ENCODE measurements at places on chromosomes 16 and 17.

DNA sequence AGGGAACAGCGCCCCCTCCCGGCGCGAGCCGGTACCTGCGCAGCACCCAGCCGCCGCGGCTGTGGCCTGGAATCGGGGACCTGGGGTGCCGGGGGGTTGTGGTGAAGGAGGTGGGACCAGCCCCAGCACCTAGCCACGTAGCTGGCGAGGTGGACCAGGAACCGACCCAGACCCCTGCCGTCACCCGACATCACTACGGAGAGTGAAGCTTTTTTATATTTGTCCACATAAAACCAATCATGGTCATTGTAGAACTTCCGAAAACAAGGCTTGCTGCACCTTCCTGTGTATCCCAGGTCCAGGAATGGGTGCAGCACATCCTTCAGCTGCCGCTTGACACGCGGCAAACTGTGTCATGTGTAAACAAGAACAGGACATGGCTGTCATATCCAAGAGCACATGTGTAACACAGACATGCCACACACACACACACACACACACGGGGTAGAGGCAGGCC is 1.3 kb downstream of the HBQ1 start:
- H3K36me3 ChIP-seq: no peaks in the 10 kb centered on the region
- H3K4me3 ChIP-seq: no peak overlapping the region
- H3K4me1 ChIP-seq: peaks cover 10% of the 10 kb centered on the region
- no peak overlapping the region for H3K27ac ChIP-seq

GRCh38 chr17:42184713-42185620 is at the start of gene HCRT:
Gene HCRT (minus strand): TSS chr17:42185452. CDS start chr17:42185365, 87 bp downstream.
- H3K27me3 ChIP-seq: no peaks in the 10 kb centered on the region
- no peaks in the 10 kb centered on the region for H3K36me3 ChIP-seq
- peak within 1 kb of the TSS; percentile 86 for H3K27ac ChIP-seq
- DNase-seq: no peak
- H3K4me3 ChIP-seq: peak within 1 kb of the TSS; percentile 68

DNA sequence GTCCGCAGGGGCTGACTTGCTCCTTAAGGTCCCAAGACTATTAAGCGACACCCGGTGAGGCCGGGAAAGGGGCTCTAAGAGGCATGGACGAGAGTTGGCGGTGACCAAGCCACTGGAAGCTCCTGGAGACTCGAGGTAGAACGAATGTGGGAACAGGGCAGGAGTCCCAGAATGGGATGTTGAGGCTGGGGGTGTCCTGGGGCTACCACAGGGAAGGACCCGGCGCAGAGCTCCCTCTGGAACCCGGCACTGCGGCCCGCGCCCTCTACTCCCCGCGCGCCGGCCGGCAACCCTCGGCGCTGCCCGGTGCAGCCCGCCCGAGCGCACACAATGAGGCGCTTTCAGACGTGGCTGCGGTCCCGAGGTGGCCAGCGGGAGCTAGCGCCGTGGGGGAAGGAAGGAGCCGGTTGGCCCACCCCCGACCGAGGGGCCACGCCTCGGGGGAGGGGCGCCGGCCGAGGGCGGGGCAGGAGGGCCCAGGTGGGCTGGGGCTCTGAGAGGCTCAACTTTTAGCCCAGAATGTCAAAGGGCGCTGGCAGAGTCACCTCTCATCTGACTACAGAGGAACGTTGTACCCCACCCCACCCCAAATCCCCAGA is at the start of gene CHST6:
Gene CHST6 (minus strand): TSS at position 366 of the 599 bp plus-strand sequence. CDS start 15,613 bp downstream, outside the sequence.
- no peak within 1 kb of the TSS for H3K27ac ChIP-seq

DNA sequence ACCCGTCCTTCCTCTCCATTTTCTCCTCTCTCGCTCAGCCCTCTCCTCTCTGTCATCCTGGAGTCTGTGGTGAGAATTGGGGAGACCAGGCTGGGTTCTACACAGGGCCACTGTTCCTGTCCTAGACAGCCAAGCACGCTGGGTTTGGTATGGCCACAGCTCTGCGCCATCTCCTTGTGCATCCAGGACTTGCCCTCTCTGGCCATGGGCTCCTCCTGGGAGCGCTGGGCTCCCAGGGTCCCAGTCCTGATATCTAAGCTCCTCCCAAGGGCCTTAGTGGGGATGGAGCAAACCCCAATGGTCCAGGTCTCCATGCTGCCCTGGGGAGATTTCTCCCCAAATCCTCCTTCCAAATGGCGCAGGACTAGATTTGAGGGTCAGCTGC is 27.2 kb upstream of the ITGA3 start:
- peaks cover 10% of the 10 kb centered on the region for H3K4me1 ChIP-seq
- H3K27me3 ChIP-seq: peaks cover 19% of the 10 kb centered on the region
- H3K27ac ChIP-seq: no peak overlapping the region
- no peak for DNase-seq
- no peaks in the 10 kb centered on the region for H3K36me3 ChIP-seq

DNA sequence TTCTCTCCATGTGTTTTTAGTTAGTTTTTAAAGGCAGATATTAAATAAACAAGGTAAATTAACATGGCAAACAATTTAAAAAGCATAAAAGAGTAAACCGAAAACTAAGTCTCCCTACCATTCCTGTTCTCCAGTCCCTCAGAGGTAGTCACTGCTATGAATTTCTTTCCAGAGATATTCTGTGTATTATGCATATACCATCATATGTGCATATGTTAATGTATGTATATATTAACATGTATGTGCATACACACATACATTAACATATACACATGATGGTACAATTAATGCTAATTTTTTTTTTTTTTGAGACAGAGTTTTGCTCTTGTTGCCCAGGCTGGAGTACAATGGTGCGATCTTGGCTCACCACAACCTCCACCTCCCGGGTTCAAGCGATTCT is 32.5 kb downstream of the TANGO6 start:
- DNase-seq: no peak
- H3K27me3 ChIP-seq: no peaks in the 10 kb centered on the region
- H3K36me3 ChIP-seq: peaks cover 17% of the 10 kb centered on the region
- no peak overlapping the region for H3K27ac ChIP-seq
- no peaks in the 10 kb centered on the region for H3K4me1 ChIP-seq
- H3K4me3 ChIP-seq: no peak overlapping the region

GRCh38 chr17:39818358-39819000 is 45.6 kb downstream of the IKZF3 start:
- H3K4me3 ChIP-seq: no peak overlapping the region
- DNase-seq: no peak
- peaks cover 45% of the 10 kb centered on the region for H3K4me1 ChIP-seq
- H3K36me3 ChIP-seq: peaks cover 4% of the 10 kb centered on the region
- H3K27ac ChIP-seq: peak overlapping the region; percentile 75

DNA sequence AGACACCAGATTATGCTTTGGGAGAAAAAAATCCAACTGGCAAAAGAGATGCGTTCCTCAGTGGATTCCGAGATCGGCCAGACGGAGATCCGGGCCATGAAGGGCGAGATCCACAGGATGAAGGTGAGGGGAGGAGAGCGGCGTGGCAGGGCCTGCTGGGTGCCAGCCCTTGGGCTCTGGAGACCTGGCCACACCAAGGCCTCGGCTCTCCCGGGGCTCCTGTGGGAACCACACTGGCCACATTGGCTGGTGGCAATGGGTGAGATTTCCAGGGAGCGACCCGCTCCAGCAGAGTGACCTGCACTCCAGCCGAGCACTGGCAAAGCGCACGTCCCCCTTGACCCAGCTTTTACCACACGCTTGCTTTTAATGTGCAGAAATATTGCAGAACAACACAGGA is 11.6 kb upstream of the GAA start:
- H3K4me3 ChIP-seq: no peak overlapping the region
- DNase-seq: no peak
- no peaks in the 10 kb centered on the region for H3K4me1 ChIP-seq
- H3K36me3 ChIP-seq: no peaks in the 10 kb centered on the region
- no peaks in the 10 kb centered on the region for H3K27me3 ChIP-seq

DNA sequence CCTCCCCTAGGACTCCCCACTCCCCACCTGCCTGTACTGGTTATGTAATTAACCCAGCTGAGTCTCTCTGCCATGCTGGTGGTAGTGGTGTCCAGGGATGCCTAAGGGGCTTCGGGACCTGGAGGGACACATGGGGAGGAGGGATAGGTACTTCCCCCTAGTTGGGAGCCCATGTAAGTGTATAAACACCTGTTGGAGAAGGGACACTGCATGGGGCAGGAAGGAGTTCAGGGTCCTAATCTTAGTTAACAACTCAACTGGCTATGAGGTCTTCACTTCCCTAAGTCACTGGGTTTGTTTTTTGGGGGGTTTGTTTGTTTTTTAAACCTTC is 1.3 kb downstream of the RASL10B start:
- H3K36me3 ChIP-seq: no peaks in the 10 kb centered on the region
- H3K27ac ChIP-seq: no peak overlapping the region
- peaks cover 9% of the 10 kb centered on the region for H3K4me1 ChIP-seq
- no peak for DNase-seq

DNA sequence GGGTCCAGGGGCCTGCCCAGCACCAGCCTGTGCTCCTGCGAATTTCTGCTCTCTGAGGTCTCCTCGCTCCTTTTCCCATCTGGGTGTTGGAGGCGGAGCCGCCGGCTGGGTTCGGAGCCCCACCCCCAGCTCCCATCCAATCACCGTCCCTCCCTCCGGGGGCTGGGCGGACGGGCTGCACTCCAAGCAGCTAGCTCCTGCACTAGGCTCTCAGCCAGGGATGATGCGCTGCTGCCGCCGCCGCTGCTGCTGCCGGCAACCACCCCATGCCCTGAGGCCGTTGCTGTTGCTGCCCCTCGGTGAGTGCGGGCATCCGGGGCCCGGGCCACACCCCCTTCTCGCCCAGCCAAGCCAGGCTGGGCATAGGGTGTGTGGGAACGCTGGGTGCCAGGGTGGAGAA is at the start of gene NRN1L:
Gene NRN1L (plus strand): TSS at position 202 of the 400 bp plus-strand sequence. CDS start 19 bp downstream, at position 221.
- no peak within 1 kb of the TSS for H3K4me3 ChIP-seq
- H3K27ac ChIP-seq: no peak within 1 kb of the TSS
- H3K36me3 ChIP-seq: peaks cover 61% of the 10 kb centered on the region
